Fibroblast of skin of left quadriceps (primary cell): ENCODE measurements at places on chromosomes 16 and 17.
A peak's percentile ranks its signal among the peaks of the same experiment; 100 is the strongest.

GRCh38 chr16:56833243-56833970 is 31.6 kb upstream of the SLC12A3 start:
- DNase-seq, result no peak

DNA sequence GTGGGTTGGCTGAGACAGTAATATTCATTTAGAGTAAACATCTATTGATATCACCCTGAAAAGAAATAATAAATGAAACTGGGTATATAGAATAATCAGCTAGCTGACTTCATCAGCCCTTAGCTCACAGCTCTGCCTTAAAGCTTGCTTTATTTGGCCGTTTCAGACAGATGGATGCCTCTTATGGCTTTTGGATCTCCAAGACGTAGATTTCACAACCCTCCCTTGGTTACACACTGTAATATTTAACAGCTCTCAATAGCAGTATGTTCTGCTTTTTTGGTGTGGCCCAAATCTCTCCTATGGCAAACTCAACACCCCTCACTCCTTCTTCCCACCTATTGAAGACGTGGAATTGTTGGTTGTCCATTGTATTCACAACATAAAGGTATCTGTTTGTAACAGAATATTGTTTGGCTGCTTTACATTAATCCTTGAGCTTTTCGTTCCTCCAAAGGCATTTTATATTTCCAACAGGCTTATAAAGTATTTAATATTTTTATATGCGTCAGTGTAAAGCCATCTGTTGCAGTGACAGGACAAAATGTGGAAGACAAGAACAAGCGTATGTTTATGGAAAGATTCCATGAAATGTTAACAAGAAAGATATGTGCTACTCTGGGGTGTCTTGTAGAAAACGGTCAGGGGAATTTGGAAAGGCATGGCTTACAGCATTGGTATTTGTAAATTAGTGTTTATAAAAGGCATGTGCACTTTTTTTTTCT is 837.0 kb upstream of the RBFOX1 start:
- no peak for DNase-seq

DNA sequence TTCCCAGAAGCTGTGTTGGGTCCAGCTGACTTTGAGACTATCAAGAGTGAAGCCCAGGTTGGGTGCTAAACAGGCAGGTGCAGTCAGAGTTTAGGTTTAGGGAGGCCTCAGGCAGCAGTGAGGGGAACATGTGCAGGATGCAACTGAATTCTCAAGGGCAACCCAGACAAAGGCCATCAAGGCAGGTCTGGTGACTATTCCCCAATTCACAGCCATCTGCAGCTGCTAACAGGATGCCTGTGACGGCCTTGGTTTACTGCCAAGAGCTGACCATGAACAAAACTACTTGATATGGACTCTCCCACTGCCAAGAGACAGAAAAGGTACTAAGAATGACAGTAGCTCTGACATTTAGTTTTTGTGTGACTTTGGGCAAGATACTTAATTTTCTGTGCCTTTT is 45.2 kb upstream of the BCAR1 start:
- no peak for DNase-seq

DNA sequence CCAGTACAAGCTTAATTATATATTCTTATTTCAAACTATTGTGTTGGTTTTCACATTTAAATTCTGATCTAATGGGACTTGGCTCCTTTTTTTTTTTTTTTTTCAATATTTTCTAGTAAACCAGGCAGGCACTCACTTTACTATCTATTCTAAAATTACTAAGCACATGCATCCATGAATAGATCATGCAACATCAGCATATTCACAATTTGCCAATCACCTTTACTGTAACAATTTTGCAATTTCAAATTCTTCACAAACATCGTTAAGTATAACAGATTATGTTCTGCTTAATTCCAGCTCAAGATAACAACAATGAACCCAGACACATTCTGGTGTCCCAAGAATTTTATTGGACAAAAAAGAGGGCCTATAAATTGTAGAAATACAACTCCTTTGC is 217.4 kb downstream of the CDH8 start:
- no peak for DNase-seq

DNA sequence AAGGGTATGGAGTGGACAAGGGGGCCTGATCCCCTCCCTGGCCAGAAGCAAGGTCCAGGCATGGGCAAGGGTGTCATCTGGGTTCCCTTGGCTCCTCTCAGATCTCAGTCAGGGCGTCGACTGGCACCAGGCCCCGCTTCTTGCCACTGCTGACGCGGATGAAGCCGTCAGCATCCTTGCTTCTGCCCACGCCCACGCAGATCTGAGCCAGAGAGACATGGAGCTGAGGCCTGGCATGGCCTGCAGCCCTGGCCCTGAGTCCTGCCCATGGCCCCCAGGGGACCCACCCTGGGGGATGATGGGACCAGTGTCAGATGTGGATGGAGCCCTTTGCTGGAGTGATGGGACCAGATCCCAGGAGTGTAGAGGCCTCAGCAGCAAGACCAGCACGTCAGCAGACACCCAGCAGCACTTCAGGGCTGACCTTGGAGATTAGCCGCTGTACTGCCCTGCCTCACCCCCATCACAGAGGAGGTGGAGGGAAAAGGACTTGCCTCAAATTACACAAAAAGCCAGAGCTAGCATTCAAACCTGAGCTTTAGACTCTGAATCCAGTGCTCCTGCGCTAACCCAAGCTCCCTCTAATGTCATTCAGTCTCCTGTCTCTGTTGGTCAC is 12.2 kb downstream of the RPL19 start:
- no peak for DNase-seq

- DNase-seq, result no peak
These were observed 1.4 kb upstream of the VAMP2 start for GRCh38 chr17:8163978-8164814.

GRCh38 chr16:53091466-53092211 is 36.8 kb downstream of the CHD9 start:
- DNase-seq, result peak; percentile 90

GRCh38 chr17:64551461-64551860 is 44.7 kb downstream of the CEP95 start:
- DNase-seq, result no peak

- DNase-seq, result no peak
These were observed 178.9 kb upstream of the SOX9 start for GRCh38 chr17:71941920-71942319.

- no peak for DNase-seq
These were observed 92.6 kb upstream of the CBX4 start for GRCh38 chr17:79931817-79932309.

GRCh38 chr17:33292981-33293867 is at the start of gene ASIC2:
ASIC2 (minus strand) TSS chr17:33293295.
- no peak for DNase-seq

GRCh38 chr16:84237994-84238750 is 1.6 kb downstream of the KCNG4 start:
- no peak for DNase-seq

- no peak for DNase-seq
These were observed 157.9 kb downstream of the WWOX start for GRCh38 chr16:78257376-78257728.

GRCh38 chr17:68096111-68096510 is 60.6 kb downstream of the KPNA2 start:
- no peak for DNase-seq

DNA sequence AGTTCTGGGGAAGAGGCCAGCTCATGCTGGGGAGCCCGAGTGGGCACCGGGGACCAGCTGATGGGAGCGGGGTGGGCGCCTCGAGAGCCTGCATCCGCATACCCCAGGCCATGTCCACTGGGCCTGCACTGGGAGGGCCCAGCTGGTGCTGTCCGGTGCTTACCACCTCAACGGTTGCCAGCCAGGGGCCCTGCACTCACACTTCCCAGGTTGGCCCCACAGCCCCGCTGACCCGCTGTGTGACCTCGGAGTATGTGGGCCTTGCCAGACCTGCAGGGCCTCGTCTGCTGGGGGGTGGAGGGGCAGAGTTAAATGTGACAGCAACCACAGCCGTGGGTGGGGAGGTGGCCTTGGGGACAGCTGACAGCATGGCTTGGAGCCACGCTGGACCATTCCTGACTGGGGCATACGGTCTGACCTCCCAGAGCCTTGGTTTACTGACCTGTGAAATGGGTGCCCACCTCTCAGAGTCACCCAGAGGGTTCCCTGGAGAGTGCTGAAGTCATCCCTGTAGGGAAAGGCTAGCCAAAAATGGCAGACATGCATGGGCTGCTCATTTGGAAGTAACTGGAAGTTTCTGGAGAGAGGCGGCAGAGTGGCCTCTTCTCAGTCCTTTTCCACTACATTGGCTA is 5.4 kb upstream of the GAA start:
- DNase-seq, result no peak

DNA sequence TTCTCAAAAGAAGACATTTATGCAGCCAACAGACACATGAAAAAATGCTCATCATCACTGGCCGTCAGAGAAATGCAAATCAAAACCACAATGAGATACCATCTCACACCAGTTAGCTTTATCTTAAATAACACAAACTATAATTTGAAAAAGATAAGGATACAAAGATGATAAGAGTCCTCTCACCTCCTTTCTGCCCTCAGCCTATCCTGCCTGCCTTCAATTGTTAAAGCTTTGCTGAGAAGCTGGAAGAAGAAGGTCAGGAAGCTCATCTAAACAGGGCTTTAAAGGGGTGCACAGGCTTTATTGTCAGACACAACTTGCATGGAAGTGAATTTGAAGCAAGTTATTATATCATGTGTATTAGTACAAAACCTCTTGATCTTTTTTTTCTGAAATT is 676.3 kb upstream of the GOT2 start:
- no peak for DNase-seq

- no peak for DNase-seq
These were observed 11.5 kb upstream of the PRSS54 start for GRCh38 chr16:58306327-58306726.

- DNase-seq, result peak; percentile 100
These were observed at the start of gene BAHCC1 for GRCh38 chr17:81394921-81395599. BAHCC1 (plus strand) TSS chr17:81395457; CDS start chr17:81399740, 4,283 bp downstream.

GRCh38 chr17:7001318-7001961 is 5.6 kb downstream of the ALOX12 start:
- DNase-seq, result no peak

DNA sequence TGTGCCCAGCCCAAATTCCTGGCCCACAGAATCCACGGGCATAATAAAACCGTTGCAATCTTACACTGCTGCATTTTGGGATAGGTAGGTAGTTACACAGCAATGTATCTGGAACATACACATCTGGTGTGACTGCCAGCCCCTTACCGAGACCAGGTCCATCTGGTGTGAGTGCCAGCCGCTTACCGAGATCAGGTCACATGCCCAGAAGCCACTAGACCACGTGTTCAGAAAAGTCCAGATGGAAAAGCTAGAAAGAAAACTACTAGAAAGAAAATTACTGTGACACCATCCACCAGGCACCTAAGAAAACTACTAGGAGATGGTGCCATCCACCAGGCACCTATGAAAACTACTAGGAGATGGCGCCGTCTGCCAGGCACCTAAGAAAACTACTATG is 19.4 kb downstream of the PIK3R5 start:
- no peak for DNase-seq

- DNase-seq, result no peak
These were observed 134.5 kb downstream of the RAB11FIP4 start for GRCh38 chr17:31525801-31526549.

- DNase-seq, result no peak
These were observed 324.2 kb downstream of the PMP22 start for GRCh38 chr17:14940938-14941265.
